ENCODE measurements at places on chromosomes 5 and 9. TPM values are rescaled to one million over a fixed set of nuclear protein-coding genes. Genes with fewer than 3 reads are reported as not detected.
A peak's percentile ranks its signal among the peaks of the same experiment; 100 is the strongest.

DNA sequence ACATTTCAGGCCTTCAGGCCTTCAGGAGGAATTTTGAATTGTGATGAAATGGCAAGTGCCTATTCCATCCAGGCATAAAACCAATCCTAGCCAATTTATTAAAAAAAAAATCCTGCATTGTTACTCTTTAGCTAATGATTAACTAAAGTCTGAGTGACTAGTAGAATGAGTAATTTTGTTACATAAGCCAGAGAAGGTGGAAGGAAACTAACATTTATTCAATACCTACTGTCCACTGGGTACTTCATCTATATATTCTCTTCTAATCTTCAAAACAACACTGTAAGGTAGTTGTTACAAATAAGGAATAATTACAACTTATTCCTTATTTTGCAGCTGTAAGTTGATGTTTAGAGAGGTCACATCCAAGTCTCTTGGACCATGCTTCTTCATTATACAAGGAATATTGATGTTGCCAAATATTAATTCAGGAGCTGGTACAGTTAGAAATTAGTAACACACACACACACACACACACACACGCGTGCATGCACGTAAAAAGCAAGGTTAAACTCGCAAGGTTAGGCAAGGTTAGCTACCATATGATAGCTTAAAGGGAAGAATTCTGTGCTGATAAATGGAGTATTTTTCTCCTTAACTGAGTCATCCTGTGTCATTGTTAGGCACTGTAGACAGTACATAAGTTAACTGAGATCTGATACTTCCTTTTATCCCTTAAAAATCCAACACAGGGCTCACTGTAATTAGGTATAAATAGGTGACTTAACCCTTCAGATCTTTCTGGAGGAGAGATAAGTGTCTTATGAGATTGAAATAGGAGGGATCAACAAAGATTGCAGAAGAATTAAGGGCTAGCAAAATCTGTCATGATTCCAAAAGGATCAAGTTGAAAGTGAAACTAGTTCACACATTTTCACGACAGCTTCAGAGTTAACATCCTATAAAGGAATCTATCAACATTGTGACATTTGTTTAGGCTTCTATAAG is 596.9 kb downstream of the PDE4D start:
- H3K4me3 ChIP-seq = peak overlapping the region; percentile 58
- no peak for DNase-seq
- H3K27me3 ChIP-seq = no peaks in the 10 kb centered on the region

DNA sequence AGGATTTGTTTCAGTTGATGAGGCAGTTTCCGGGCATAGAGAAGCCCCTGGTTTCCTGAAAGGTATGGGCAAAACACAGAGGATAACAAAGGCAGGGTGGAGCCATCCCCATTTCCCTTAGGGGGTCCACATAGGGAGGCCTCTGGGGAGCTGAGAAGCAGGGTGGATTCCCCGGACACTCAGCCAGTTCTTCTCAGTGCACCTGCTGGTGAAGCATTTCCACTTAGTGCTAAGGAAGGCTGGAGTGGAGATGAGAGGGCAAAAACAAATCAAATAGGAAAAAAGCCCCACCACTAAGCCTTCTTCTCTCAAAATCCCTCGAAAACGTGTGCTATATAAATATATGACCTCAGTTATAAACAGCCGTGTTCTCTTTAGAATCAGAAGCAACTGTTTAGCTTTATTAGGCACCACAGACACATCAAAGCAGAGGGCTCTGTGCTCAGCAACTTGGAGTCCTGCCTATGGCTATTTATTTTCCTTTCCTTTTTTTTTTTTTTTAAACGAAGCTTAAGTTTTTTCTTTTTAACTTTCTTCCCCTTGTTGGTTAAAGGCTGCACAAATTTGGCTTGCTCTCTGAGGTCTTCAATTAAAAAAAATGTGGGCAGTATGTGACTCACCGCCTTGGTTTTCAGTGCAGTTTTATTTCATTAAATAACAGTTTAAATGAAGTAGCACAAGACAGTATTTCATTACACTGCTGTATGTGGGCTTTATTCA is 67.7 kb downstream of the PRDM6 start:
- H3K36me3 ChIP-seq = no peaks in the 10 kb centered on the region
- no peaks in the 10 kb centered on the region for H3K27me3 ChIP-seq
- no peak for DNase-seq
- H3K27ac ChIP-seq = no peak overlapping the region

DNA sequence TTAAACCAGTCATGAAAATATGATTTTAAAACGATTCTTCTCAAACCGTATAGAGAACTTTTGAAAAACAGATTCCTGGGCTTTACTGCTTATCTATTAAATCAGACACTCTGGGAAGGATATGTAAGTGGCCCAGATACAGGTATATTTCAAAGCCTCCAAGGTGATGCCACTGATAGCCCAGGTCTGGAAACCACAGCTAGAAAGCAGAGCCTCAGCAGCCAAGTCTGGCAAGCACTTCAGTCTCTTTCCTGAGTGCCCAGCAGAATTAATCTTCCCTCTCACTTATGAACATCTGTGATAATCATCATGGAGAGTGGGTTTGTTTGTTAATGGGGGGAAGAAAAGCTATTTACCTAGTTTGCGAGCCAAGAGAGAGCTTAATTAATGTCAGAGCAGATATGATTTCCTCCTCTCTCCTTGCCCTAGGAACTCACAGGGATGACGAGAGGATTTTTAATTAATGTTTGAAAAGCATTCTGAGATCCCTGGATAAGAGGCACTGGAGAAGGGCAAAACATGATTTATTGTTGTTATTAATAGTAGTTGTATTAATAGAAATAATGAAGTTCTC is 368.4 kb downstream of the TLE1 start:
- DNase-seq = no peak
- H3K4me1 ChIP-seq = no peaks in the 10 kb centered on the region
- no peaks in the 10 kb centered on the region for H3K27me3 ChIP-seq

DNA sequence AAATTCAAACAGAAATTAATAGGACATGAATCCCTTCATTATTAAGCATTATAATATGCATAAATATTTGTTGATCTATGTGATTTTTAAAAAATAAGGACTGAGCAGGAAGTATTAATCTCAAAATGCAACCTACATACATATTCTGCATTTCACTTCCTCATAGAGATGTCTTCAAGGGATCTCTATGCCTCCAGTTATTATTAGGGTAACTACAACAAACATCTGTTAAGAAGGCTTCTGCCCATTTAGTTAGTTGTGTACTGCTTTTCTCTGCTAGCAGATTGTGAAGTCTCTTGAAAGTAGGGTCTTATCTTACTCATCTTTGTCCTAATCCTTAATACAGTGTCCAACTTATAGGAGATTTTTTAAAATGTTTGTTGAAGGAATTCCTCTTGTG is 414.1 kb downstream of the ACTL7B start:
- no peaks in the 10 kb centered on the region for H3K27me3 ChIP-seq
- H3K36me3 ChIP-seq = no peaks in the 10 kb centered on the region
- H3K27ac ChIP-seq = no peak overlapping the region
- H3K4me3 ChIP-seq = no peak overlapping the region
- H3K4me1 ChIP-seq = no peaks in the 10 kb centered on the region
- DNase-seq = no peak

The SCGB3A1 gene
- total RNA-seq = not detected

Measured in left ventricle myocardium inferior (tissue), 1 donor.